Daoy (cell line): ENCODE measurements at places on chromosomes 7 and 10. TPM values are rescaled to one million over a fixed set of nuclear protein-coding genes. Genes with fewer than 3 reads are reported as not detected.

PDE6C gene
- total RNA-seq = not detected in 2 replicates

STAMBPL1 gene
- 22.9 and 23.9 TPM in 2 replicates for total RNA-seq

PAX4 gene
- total RNA-seq = not detected in 2 replicates

SP8 gene
- 2.0 and 3.1 TPM in 2 replicates for total RNA-seq

PRKG1 gene
- 1.5 TPM in 2 replicates for total RNA-seq

TMEM270 gene
- total RNA-seq = 0.69 and 1.5 TPM in 2 replicates

HOXA6 gene
- 0.92 and 4.2 TPM in 2 replicates for total RNA-seq

HECW1 gene
- 3.7 and 16.3 TPM in 2 replicates for total RNA-seq

C7orf33 gene
- total RNA-seq = not detected in 2 replicates

ELMO1 gene
- total RNA-seq = 7.0 and 25.3 TPM in 2 replicates

DNA sequence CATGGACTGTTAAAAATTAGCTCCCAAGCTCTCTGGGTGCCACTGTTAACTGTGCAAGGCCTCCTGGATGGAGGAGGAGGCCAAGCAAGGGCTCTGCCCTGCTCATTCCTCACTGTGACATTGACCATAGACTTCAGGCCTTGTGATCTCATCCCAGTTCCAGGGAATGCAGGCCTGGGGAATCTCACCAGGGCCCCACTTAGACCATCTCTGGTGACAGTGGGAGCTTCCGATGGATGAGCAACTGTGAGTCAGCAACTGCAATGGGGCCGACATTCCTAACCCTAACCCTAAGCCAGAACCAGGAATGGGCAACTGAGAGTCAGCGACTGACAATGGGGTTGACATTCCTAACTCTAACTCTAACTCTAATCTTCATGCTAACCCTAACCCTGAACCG is 50.4 kb upstream of the MSMB start:
- peak; percentile 23 for DNase-seq

DNA sequence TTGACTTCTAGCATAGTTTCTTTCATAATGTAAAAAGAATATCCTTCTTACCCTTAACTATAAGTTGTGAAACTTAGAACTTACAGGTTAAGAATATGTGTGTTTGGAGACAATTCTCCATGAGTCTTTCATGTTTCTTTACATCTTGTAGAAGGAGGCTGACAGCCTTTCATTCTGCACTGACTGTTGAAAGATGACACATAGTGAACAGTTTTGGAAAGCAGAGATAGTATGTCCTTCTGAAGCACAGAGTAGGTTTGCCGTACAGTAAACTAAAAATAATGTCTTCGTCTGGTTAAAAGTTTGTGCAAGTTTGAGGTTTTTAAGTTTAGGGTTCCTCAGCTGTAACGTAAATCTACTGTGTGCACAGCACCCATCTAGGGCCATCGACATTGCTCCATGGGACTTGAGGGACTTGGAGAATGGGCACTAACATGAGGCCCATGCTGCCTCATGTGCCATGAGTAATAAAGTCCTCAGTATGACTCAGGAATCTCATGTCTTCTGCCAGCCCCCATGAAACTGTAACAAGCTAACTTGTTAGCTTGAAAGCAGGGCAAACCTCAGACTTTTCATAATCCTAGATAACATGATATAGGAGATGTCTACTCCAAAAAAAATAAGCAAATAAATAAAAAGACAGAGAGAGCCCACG is 24.5 kb upstream of the ELAPOR2 start:
- DNase-seq = peak; percentile 26

DNA sequence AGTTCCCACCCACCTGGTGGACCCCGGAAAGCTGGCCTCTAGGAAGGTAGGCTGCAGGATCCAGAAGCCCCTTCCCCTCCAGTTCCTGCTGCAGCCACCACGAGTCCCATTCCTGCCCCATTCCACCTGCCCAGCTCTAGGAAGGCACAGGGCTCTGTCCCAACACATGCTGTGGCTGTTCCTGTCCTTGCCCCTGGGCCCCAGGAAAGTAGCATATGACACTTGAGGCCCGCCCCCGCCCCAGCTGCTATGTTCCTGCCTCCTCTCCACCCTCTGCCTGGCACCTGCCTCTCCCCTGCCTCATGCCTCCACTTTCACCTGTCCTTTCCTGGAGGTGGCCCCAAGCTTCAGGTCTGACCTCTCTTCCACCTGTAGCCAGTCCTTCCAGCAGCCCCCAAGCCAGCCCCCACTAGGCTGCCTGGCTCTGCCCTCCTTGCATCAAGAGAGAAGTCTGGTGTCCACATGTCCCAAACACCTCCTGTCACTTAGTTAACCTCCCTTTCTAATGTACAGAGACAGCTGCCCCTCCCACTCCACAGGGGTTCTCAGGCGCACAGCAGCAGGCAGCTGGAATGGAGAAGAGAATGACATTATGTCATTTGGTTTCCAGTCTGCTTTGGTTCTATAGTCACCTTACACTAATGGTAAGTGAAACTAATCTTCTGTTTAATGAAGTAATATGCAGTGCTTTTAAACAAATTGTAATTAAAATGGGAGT is 22.7 kb downstream of the YKT6 start:
- no peak for DNase-seq

DNA sequence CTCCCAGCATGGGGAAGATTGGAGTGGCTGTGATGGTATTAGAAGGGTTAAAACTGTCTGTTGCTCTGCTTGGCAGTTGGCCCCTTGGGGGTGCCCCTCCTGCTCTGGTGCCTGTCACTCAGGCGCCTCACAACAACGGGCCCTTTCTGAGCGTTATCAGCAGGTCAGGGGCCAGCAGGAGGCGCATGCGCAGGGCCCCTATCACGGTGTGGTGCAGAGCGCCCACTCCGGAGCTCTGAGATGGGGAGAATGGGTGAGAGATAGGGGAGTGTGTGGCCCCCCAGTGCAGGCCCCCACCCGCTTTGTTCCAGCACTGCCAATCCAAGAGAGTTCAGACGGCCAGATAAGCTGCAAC is 24.8 kb downstream of the GBX1 start:
- no peak for DNase-seq

DNA sequence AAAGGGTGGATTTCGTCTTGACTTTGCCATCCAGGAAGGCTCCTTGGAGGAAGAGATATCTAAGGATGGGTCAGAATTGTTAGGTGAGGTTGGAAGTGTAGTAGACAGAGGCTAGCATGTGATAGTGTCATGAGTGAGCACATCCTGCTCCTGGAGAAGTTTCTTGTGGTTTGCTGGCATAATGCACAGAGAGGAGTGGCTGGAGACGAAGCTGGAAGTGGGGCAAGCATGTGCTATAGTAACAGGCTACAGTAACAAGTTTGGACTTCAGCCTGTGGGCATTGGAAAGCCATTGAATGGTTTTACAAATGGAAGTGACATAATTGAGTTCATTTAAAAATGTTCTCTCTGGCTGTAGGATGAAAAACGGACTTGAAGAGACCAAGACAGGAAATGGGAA is 175.6 kb upstream of the VWC2 start:
- no peak for DNase-seq

GRCh38 chr10:124322191-124322980 is 96.3 kb downstream of the OAT start:
- DNase-seq = no peak

GRCh38 chr10:4526311-4526731 is 299.7 kb upstream of the AKR1E2 start:
- no peak for DNase-seq

DNA sequence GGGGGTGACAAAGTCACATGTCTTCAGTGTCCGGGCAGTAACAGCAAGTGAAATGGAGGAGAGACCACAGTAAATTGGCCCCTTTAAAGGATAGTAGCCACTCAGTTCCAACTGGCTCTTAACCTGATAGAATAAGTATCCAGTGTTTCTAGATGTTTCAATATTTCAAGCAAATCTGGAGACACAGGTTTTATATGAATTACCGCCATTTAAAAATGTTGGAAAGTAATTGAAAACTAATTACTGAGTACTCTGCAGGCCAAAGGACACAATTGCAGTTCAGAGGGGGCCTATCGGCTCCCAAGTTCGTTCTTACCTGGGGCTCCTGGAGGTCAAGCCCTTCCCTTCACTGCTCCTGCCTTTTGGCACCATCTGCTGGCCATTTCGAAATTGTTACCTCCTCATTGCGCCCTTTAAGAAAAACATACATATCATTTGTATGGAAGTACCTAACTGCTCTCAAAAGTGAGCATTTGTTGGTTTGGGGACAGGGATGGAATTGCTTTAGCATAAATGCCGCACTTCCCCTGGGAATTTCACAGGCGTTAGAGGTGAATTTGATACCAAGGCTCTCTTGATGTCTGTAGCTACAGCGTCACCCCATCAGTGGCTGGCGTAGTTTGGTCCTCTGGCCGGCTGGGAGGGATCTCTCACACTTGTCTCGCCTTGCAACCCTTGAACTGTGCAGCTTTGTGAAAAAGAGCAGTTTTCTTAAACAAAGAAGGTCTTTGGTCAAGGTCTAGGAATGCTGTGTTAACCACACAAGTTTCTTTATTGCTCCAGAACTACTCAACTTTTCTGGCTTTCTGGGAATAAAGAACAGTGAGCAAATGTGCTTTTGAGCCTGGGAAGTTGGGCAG is 220.0 kb downstream of the ARHGAP21 start:
- peak; percentile 55 for DNase-seq

GRCh38 chr7:115816318-115816974 is 214.1 kb downstream of the TFEC start:
- DNase-seq = no peak

DNA sequence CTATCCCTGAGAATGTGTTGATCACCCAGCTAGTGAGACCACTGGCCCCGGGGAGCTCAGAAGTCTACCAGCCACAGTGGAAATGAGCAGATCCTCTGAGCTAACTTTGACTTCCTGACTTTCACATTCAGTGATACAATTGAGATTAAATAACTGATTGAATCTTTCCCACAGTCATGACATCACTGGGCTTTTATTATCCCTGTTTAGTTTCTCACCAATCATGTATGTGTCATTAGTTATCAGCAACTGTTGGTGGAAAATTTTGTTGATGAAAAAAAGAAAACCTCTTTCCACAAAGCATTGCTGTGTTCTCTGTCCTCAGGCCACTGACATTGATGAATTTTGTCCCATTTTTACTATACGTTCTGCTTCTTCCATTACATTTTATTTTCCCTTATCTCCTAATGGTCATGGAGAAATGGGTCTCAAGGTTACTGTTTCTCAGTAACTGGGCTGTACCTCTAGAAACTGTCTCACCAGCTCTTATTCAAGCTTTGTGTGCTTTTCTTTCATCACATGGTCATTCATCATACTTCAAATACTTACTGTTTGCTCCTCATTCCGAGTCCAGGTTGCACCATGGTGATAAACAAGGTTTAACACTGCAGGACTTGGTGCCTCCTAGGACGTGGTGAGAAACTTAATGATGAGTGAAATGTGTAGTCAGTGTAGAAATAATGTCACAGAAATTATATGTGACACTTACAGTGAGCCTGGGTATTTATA is 304.7 kb downstream of the CDK14 start:
- no peak for DNase-seq

DNA sequence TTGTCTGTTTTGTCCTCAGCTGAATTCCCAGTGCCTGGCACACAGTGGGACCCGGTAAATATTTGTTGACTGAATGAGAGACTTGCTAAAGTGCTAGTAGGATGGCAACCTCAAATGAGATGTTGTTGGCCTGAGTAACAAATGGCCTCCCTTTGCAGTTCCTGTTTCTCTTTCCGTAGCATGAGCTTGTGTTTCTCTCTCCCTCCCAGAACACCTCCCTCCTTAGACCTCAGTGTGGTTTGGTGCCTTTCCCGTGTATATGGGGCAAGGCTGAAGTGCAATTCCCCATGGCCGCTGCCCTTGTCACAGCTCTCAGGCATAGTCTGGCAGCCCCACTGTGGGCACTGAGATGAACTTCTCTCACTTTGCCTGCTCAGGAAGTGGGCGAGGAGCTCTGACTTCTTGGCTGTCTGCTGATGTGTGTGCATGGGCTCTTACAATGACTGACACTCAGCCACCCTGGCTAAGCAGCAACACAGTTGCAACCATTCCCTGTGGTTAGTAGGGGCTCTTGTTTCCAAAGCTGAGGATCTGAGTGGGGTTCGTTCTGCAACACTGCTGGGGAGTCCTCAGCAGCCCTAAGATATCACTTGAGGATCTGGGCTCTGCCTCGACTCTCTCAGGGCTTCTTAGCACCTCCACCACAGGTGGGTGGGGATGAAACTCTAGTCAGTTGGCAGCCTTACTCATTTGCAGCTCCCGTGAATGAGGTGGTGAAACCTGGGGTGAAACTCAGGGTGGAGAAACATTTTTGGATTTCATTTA is 136.1 kb downstream of the ICA1 start:
- DNase-seq = no peak

- DNase-seq = peak; percentile 68
Observed at GRCh38 chr7:7424151-7424873, 111.4 kb downstream of the COL28A1 start.

GRCh38 chr10:101639141-101639900 is 51.2 kb downstream of the DPCD start:
- no peak for DNase-seq

GRCh38 chr7:11394438-11394837 is 420.8 kb downstream of the PHF14 start:
- DNase-seq = no peak

- peak; percentile 62 for DNase-seq
Observed at GRCh38 chr10:119251315-119251708, 43.9 kb downstream of the GRK5 start.

- DNase-seq = no peak
Observed at GRCh38 chr7:131298608-131298992, 29.1 kb upstream of the MKLN1 start.

GRCh38 chr10:57972783-57973182 is 294.9 kb downstream of the IPMK start:
- peak; percentile 25 for DNase-seq

DNA sequence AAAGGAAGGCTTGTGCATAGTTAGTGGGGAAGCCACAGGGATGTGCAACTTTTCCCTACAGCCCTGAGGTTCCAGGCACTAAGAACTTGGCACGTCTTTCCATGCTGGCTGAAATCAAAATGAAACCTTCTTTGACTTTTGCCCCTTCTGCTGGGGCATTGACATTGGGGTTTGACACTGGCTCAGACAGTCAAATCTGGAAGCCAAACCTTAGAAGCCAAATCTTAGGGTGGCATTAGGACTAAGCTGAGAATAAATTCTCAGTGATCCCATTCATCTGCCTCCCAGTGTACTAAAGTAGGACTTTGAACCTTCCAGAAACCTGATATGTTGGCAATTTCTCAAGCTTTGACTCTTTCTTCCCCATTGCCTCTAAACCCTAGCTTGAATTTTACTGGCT is 31.3 kb upstream of the INSYN2A start:
- no peak for DNase-seq

DNA sequence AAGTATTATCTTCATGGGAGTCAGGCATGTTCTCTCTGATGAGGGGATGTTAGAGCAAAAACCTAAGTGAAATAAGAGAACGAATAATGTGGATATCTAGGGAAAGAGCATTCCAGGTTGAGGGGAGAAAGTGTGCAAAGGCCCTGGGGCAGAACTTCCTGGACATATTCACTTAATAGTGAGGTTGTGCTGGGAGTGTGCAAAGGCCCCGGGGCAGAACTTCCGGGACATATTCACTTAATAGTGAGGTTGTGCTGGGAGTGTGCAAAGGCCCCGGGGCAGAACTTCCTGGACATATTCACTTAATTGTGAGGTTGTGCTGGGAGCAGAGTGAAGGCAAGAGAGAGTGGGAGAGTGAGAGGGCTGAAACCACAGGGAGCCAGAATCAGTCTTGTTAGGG is 11.8 kb downstream of the PON1 start:
- no peak for DNase-seq

GRCh38 chr10:35335133-35336083 is 901 bp upstream of the CCNY start:
- peak; percentile 21 for DNase-seq
